Adipocyte (in vitro differentiated cells): ENCODE measurements at places on chromosomes 2 and 18.
A peak's percentile ranks its signal among the peaks of the same experiment; 100 is the strongest.

DNA sequence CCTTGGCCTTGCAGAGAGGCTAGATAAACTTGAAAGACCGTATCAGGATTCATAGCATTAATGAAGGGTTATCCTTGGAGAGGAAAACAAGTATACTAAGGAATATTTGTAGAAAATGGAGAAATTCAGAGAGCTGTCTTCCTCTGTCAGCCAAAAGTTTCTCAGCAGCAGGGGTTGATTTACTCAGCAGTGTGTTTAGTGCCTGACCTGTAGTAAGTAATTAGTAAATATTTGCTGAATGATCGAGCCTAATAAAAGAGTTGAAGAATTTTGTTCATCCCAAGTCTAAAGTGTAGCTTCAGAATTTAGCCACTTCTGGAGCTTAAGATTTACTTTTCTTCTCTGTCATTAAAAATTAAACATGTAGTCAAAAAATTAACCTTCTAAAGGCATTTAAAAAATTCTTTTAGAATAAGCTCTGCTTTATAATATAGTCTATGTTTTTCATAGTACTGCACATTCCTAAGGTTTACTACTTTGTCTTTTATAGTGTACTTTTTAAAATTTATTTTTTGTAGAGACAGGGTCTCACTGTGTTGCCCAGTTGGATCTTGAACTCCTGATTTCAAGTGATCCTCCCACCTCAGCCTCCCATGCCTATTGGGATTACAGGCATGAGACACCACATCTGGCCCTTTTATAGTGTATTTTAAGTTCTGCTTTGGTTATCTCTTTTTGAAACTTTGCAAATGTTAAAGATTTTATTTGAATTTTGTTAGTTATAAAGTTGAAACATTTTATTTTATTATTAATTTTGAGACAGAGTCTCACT lies 138.4 kb upstream of the MYO3B start:
- no peak for DNase-seq

GRCh38 chr18:57698571-57699276 lies 77.1 kb upstream of the NARS1 start:
- peak; percentile 80 for DNase-seq

GRCh38 chr2:42843611-42844010 lies 51.2 kb upstream of the HAAO start:
- DNase-seq = no peak

- DNase-seq = no peak
Observed at GRCh38 chr18:76251691-76252090, 243.4 kb downstream of the ZNF516 start.

DNA sequence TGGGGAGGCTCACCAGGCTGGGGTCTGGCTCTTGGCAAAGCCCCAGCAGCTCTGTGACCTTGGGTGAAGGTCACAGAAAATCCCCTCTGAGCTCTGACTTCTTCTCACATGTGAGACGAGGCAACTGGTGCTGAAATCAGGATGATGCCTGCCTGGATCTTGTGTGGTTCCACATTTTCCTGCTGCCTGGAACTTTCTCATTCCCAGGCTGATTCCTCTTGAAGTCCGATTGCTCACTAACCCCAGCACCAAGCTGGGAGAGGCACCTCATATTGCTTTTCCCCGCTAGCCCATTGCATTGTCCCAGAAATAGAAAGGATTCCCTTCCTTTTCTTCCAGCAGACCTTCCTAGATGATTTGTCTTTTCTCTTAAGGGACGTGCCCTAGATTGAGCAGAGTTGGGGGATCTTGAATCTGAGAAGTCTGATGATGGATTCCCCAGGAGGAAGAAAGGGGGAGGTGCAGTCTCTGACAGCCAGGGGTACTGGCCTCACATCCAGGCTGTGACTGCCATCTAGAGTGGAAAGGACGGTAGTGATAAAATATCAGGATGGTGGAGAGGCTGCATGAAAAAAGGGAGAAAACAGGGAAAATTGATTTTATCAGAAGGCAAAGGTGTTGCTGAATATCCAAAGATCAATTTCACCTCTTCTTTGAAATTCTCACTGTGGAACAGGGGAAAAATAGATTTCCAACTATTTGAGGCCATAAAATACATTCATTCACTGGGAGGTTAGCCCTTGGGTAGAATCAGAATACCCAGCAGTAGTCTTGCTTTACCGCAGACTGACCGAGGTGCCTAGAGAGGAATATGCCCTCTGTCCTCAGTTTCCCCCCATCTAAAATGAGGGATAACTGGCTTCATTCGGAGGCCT lies 96.3 kb downstream of the FAM210A start:
- peak; percentile 80 for DNase-seq

DNA sequence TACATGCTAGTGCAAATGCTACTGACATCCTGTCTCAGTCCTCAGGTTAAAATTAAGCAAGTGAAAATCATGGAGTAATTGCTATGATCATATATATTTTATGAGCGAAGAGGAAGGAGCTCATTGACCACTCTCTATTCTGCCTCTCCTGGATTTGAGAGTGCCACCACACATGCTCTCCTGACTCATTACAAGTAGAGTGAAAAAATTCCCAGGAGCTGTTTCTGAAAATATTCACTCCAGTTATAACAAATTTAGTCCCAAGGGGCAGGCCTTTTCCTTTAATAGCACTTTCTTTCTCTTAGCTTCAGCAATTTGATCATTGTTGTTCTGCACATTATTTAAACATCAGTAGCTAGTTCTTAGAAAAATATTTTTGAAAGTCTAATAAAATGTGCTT lies 155.0 kb upstream of the MAPRE2 start:
- no peak for DNase-seq

DNA sequence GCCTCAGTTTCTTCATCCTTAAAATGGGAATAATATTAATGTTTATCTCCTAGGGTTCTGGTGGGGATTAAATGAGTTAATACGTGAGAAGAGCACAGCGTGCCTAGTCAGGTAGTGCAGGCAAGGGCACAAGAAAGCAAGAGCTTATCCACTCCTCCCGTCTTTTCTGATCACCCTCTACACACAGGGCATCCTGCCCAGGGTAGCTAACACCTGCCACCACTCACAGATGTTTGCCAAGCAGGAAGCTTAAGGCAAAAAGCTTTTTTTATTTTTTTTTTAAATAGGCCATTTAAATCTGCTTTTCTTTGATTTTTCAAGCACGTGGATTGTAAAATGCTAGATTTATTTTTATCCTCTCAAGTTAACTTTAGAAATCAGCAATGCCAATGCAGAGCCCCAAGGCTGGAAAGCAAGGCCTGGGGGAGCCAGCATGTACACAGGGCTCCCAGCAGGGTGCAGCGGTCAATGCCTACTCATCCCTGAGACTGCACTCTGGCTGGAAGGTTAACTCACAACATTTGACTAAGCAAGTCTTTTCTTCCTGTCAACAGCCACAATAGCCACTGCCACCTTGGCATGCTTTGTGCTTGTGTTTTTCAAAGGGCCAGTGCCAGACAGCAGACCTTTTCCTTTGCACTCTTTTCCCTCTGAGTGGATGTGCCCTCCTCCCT lies 86.5 kb upstream of the ACAA2 start:
- DNase-seq = no peak

- DNase-seq = peak; percentile 97
Observed at GRCh38 chr2:42922790-42923579, 130.6 kb upstream of the HAAO start.

GRCh38 chr2:218161644-218162043 lies 5.1 kb downstream of the CXCR1 start:
- DNase-seq = no peak

GRCh38 chr18:47262301-47263149 lies 11.1 kb upstream of the SKOR2 start:
- no peak for DNase-seq

DNA sequence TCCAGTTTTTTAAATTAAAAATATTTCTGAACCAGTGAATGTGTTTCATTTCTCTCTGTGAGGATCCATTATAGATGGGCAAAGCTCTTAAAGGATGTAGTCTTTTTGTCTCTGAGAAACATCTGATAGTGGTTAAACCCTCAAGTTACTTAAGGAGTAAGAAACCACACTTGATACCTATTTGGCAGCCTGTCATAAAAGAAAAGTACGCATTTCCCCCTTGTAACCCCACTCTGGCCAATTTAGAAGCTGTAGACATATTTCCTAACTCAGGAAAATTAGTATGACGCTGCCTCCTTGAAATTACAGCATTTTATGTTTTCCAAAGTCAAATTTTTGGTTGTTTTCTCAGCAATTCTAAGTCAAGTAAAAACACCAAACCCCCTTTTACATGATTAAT lies 2.0 kb downstream of the STAT4 start:
- DNase-seq = no peak

GRCh38 chr18:55477499-55477859 lies 110.5 kb downstream of the TCF4 start:
- no peak for DNase-seq

GRCh38 chr2:160516547-160517365 lies 23.1 kb upstream of the RBMS1 start:
- DNase-seq = peak; percentile 53

DNA sequence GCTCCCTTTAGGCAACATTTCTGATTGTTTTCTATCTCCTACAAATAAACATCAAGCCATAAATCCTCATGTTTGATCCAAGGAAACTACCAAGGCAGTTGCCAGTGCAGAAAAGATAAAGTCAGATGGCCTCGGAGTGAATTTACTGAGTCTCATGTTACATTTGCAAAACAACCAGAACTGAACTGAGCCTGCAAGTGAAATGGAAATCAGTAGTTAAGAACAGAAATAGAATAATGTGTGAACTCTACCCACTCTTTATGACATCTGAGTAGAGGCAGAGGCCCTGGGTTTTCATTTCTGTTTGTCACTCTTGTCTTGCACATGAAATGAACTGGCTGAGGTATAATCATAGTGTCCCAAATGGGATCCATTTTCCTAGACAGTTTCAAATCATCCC lies 20.4 kb upstream of the DAPL1 start:
- DNase-seq = peak; percentile 44

DNA sequence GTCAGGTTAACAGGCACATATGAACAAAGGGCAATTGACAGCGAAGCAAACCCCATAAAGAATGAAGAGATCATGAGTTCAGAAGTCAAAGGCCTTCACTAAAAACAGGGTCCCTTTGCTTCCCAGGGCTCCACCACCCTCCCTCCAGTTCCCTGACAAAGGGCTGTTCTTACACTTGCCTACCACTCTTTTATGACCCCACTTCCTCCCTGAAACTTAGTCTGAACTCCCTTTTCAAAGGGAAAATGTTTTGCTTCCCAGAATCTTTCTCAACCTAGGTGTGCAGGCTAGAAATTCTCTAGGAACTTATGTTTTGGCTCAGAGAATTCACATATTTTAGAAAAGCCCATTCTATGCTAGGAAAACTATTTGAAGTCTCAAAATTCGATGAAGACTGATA lies 86.0 kb upstream of the ITGA4 start:
- no peak for DNase-seq

DNA sequence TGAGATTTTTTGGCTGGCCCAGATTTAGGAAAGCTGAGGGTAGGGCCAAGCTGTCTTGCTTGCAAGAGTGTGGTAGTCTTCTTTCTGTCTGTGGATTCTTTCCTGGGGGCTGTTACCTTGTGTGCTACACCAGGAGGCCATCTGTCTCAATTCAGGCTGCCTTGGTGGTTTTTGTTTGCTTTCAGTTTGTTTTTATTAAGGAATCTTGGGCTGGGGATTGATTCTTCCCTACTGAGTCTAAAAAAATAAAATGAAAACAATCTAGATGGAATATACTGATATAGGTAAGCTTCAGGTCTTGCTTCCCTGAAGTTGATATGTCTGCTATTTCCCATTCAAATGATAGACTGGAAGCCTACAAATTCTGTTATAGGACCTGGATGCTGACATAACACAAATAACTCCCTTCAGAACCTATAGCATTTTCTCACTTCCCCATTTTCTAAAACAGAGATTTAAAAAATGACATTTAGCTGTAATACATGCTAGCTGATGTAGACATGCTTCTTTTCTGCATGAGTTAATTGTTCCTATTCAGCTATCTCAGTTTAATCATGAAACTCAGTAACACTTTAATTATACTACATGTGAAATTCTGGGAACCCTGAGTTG lies 5.3 kb downstream of the LHCGR start:
- no peak for DNase-seq

DNA sequence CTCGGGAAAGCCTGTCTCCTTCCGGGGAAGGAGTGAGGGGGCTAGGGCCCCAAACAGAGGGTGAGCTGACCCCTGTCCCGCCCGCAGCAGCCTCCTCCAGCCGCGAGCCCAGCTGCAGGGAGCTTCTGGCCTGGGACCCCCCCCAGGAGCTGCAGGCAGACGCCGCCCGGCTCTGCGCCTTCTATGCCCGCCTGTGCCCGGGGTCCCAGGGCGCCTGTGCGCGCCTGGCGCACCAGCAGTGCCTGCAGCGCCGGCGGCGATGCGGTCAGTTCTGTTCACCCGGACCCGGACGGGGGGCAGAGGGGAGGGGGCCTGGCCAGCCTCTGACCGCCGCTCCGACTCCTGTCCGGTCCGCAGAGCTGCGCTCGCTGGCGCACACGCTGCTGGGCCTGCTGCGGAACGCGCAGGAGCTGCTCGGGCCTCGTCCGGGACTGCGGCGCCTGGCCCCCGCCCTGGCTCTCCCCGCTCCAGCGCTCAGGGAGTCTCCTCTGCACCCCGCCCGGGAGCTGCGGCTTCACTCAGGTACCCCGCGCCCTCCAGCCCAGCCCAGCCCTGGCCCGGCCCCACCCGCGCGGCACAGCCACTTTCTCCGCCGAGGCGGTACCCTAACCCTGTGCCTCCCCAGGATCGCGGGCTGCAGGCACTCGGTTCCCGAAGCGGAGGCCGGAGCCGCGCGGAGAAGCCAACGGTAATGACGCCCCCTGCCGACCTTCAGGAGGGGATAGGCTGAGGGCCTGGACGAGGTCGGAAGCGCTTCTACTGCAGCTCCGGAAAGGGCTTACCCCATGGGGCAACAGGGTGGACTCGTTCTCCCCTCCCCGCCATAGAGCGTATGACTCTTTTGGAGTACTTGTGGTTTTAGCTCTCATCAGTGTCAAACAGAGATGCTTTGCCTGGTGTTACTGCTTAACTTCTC lies 2.0 kb upstream of the CHRND start:
- DNase-seq = peak; percentile 51

DNA sequence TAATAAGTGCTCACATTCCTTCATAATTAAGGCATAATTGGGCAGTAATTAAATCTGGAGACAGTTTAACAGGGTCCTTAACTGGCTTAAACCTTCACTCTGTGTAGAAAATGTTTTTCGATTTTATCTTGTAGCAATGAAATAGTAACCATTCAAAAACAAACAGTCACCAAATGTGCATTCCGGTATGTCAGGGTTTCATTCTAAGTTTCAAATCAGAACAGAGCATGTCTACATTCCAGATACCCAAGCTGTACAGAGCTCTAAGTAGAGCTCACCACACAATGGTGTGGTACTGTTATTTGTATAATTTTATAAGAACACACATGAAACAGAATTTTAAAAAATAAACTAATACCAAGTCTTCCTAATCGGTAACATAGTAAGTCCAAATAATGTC lies 52.6 kb downstream of the SMAD2 start:
- peak; percentile 32 for DNase-seq
